A673 (cell line): ENCODE measurements at places on chromosomes 4 and X. TPM values are rescaled to one million over a fixed set of nuclear protein-coding genes. Genes with fewer than 3 reads are reported as not detected.

Gene EDA
- total RNA-seq: 2.6 and 3.3 TPM in 2 replicates

Gene SPANXN2
- not detected in 2 replicates for total RNA-seq

Gene AP1AR
- total RNA-seq: 24.9 and 30.0 TPM in 2 replicates

Gene ARHGAP6
- total RNA-seq: 0.15 TPM in 1 of 2 replicates, not detected in the other

Gene ASMT
- not detected in 2 replicates for total RNA-seq

Gene BEX5
- total RNA-seq: 0.50 TPM in 1 of 2 replicates, not detected in the other
